T-helper 2 cell (primary cell): ENCODE measurements at places on chromosomes 13 and 19.

- DNase-seq, result no peak
Measured at GRCh38 chr19:35329323-35329722, 336 bp downstream of the CD22 start.

DNA sequence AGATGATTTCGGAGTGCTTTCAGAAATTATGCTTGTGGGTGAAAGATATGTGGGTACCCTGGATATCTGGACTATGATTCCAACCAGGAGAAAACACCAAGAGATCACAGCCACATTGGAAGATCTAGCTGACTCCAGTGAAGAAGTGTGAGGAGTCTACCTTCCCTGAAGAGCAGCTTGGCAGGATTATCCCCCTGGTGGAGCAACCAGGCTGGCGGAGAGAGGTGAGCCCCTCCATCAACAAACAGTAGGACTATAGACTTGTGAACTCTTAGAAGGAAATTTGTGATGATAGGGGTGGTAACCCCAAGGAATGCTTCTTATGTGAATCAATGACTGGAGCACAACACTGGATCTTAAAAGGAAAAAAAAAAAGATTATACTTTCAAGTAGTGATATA, 47.8 kb upstream of the DIAPH3 start:
- DNase-seq, result no peak

DNA sequence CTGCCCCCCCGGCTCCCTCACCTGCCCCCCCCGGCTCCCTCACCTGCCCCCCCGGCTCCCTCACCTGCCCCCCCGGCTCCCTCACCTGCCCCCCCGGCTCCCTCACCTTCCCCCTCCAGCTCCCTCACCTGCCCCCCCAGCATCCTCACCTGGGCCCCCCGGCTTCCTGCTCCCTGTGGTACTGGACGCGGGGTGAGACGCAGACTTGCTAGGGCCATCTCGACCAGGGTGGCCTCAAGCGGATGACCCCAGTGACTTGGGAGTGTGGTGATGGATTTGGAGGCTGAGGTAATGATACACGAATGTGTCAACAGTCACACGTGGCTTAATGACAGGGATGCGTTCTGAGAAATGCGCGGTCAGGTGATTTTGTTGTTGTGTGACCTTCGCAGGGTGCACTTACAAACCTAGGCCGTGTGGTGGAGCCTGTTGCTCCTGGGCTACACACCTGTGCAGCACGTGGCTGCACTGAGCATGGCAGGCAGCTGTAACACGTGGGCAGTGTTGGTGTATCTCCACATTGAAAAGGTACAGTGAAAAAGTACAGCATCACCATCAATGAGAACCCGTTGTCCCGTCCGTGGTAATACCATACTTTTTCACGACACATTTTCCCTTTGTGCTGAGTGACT, 197.8 kb downstream of the TEX29 start:
- no peak for DNase-seq

DNA sequence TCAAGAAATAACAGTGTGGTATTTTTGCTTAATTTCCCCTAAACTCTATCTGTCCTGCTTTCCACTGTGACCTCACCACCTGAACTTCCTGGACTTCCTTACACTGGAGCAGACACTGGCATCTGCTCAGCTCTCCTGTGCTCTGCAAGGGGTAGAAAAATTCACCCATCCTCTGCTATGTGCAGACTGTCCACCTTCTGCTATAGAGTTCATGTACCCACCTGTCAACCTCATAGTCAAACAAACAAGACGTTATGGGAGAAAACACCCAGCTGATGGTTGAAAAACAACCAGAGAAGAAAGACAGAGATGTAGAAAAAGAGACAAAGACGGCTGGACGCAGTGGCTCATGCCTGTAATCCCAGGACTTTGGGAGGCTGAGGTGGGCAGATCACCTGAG, 12.2 kb downstream of the LAIR1 start:
- DNase-seq, result no peak

GRCh38 chr19:3732108-3732507, 23.9 kb downstream of the TJP3 start:
- no peak for DNase-seq

DNA sequence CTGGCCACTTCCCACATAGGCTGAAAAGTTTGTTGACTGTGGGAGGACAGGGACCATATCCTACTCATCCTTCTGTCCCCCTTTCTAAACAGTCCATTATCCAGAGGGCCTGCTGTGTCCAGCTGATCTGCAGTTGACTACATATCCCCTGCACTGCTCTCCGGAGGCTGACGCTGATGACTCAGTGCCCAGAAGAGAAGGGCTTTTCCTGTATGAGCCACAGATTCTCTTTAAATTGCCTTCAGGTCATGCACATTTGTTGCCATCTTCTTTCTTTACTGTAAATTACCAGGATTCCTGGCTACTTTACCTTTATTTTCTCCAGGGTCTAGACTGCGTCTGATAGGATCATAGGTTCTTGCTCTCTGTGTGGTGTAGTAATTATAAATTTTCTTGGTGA, 125.2 kb downstream of the LACC1 start:
- no peak for DNase-seq

DNA sequence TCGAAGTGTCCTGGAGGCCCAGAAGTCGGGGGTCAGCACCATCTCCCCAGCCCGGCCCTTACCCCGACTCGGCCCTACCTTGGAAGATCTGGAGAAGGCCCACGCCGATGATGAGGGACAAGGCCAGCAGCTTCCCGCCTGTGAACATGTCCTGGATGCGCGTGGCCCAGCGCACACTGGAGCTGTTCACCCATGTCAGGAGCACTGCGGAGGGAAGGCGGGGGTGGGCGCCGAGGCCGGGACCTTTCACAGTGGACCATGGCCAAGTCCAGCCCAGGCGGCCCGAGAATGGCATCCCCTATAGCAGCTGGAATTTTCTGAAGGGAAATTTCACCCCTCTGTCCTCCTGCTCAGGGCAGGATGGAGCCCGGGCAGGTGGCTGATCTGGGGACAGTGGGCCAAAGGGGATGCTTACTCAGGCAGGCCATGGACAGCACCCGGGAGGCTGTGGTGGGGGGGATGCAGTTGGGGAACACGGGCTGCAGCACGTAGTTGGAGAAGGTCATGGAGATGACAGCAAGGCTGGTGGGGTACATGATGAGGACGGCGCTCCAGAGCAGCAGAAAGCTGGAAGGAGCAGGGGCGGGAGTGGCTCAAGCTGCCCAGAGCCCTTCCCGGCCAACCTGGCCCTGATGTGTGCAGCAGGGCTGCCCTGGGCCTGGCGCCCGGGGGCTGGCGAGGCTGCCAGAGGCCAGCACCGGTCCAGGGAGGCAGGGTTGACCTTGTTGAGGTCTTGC, 13.0 kb downstream of the SLC7A10 start:
- no peak for DNase-seq

GRCh38 chr13:36666477-36667229, 7.2 kb upstream of the SERTM1 start:
- DNase-seq, result no peak

DNA sequence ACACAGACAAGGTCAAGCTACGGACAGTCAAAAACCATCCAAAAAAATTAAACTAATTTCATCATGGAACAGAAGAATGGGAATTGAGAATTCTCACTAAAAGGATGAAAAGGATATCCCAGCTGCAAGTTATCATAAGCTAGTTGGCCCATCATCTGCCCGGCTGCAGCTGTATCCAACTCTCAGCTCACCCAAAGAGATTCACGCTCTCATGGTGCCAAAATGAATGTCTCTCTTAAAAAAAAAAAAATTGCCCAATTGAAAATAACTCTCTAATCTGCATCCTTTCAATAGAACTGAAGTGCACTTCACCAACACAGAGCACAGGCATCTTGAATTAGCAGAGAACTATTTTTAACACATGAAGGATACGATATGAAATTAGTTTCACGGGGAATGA, 20.0 kb downstream of the ENOX1 start:
- DNase-seq, result no peak

- no peak for DNase-seq
Measured at GRCh38 chr13:24081387-24081786, 79.1 kb upstream of the SPATA13 start.

- no peak for DNase-seq
Measured at GRCh38 chr13:57224414-57224813, 57.4 kb downstream of the PRR20E start.

DNA sequence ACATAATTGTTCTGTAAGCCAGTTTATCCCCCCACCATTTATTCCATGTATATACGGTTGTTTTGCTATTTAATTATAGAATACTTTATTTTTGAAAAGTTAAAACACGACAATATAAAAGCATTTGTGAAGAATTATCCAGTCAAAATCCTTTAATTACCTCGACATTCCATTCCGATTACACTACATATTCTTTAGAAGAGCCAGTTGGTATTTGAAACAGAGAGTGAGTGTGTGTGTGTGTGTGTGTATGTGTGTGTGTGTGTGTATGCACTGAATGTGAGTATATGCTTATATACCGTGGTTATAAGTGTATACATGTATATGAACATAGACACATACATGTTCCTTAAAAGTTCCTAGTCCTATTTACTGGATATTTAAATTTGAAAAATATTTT, 87.8 kb upstream of the KLF5 start:
- no peak for DNase-seq

DNA sequence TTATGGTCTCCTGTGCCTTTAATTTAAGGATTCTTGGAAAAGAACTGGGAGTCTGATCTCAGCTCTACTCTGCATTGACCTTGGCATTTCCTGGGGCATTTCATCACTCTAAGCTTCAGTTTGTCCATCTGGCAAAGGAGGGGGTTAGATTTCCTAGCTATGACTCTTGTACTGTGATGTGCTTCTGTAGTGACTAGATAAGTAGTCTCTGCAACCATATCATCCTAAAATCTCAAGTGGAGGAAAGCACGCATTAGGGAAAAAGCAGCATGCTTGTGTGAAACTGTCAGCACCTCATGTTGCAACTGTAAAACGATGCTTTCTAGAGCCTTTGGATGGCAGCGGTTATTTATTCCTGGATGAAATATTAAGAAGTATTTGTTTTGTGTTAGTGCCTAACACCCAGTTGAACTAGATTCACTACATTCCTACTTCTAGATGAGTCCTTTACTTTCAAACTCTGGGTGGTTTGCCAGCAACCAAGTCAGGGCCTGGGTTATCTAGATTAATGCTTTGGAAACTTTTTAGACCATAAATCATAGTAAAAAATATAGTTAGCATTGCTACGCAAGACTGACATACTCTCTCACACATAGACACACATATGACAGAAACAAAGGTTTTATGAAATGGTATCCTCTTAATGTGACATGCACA, 6.8 kb downstream of the WDFY2 start:
- DNase-seq, result no peak

GRCh38 chr19:53389978-53390377, 5.0 kb upstream of the ZNF765 start:
- no peak for DNase-seq

- no peak for DNase-seq
Measured at GRCh38 chr13:43959291-43959690, 79.6 kb downstream of the LACC1 start.

- no peak for DNase-seq
Measured at GRCh38 chr19:19181488-19181998, 10.4 kb downstream of the BORCS8 start.

DNA sequence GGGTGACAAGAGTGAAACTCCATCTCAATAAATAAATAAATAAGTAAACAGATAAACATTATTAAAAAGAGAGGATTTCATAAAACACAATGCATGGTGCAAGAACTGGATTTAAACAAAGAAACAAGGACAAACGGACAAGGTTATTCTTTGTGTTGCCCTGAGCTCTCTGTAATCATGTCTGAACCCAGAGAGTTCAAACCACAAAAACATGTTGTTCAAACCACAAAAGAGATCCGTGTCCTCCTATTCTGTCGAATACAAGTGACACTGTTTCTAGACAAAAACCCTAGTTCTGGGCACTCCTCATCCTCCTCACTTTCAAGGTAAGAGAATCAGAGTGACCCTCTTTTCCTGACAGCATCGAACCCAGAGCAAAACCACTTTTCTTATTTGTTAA, 4.6 kb upstream of the TPRX2 start:
- no peak for DNase-seq

GRCh38 chr13:20704459-20705069, 1.1 kb downstream of the IL17D start:
- no peak for DNase-seq

DNA sequence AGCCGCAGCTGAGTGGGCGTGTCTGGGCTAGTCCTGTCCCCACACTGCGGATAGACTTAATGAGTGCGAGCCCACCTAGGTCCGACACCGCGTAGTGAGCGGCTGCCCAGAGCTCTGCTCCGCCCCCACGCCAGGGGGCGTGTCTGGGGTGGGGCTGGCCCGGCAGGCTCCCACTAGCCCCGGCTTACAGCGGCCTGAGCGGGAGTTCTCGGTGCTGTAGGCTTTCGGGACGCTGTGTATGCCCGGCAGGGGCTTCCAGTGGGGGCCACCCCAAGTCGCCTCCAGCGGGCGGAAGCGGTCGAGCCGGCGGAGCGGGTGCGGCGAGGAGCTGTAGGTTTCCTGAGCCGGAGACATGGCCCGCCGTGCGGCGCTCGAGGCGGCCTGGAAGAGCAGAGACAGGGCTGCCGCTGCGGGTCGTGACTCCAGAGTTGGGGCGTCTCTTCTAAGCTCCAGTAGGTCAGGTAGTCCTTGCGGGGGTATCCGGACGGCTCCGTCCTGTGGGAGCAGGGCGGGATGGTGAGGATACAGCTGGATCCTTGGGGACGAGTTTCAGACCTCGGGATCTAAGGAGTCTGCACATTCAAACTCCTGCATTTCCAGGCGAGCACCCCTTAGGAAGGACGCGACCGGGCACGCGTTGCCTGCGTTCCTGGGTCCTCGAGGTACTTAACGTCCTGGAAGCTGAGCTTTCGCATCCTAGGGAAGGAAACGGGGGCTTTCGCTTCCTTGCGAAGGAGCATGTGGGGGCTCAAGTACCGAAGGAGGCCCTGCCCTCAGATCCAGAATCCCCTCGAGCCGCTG, 1.2 kb downstream of the CGB7 start:
- DNase-seq, result peak; percentile 38

- DNase-seq, result no peak
Measured at GRCh38 chr19:29479941-29480340, 45.9 kb upstream of the VSTM2B start.

DNA sequence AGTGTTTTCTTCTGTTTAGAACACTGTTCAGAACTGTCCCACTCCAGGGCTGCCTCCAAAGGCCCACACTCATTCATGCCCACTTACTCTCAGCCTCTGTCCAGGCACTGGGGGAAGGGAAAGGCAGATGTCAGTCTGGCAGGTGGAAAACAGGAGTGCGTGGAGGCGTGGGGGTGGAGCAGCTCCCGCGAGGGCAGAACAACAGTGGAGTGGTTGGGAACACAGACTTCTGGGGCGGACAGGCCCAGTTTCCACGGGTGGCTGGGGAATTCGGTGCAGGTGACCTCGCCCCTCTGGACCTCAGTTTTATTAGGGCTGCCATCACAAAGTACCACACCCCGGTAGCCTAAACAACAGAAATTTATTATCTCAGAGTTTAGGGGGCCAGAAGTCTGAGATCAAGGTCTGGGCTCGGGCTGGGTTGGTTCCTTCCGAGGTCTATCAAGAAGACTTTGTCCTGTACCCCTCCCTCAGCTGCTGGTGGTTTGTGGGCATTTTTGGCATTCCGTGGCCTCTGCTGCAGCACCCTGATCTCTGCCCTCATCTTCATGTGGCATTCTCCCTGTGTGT, 59.7 kb downstream of the SIPA1L3 start:
- DNase-seq, result no peak

DNA sequence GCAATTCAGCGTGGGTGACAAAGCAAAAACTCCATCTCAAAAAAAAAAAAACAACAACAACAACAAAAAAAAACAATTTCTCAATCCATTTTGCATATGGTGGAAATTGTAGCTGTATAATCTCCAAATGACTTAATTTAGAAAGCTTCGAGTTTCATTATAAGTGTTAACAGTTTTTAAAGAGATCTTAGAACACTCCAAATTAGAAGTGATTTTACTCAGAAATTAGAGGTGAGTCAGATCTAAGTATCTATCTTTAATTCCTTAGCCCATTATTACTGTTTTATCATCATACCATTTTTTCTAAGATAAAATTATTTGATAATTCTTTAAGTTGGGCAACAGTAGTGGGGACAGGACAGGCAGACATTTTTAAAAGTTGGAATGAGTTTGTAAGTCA, 60.5 kb downstream of the ZMYM2 start:
- DNase-seq, result no peak
